Stimulated activated CD4-positive, alpha-beta T cell treated with anti-CD3 and anti-CD28 coated beads, Interleukin-1b, Interleukin-23, amount 100 ng/mL, for 1 hour (primary cell): ENCODE measurements at places on chromosomes 11 and 22.

DNA sequence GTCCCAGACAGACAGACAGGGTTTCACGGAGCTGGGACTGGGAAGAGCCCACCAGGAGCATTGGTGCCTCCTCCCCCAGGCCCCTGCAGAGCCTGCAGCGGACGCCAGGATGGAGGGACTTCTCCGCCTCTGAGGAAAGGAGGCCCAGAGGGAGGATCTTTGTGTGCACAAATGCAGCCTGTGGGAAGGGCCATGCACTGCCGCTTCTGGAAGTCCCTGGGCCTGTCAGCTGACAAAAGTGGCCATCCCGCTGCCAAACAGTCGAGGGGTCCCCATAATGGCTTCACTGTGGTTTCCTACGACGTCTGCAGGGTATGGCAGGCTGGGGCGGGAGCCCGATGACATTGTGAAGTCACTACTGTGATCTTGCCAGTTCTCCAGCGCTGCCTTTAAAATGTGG lies 73.8 kb downstream of the TP53I11 start:
- no peak for DNase-seq

DNA sequence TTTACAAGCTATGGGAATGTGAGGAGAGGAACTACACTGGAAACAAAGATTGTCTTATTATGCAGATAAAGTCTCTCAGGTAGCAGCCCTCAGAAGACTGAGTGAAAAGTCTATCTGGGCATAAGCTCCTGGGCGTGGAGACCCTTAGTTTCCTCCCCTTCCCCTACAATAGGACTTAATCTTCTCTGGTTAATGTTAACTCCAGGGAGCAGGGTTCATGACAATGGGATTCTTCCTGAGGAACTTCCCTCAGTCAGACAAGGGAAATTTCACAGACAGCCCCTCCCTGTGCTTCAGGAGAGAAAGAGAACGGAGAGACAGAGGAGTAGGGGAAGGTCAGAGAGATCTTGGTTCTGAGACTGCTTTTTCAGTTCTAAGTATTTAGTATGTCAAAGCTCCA lies 1428.6 kb downstream of the LRRC4C start:
- DNase-seq: no peak

GRCh38 chr11:33132510-33132909 lies 28.8 kb downstream of the CSTF3 start:
- no peak for DNase-seq

- DNase-seq: no peak
Measured at GRCh38 chr22:34588871-34589545, 476.9 kb upstream of the ISX start.

- no peak for DNase-seq
Measured at GRCh38 chr22:46108564-46109473, 41.5 kb upstream of the PPARA start.

GRCh38 chr11:86196085-86196696 lies 48.4 kb upstream of the EED start:
- no peak for DNase-seq

- DNase-seq: no peak
Measured at GRCh38 chr11:115927823-115928329, 423.7 kb upstream of the CADM1 start.

DNA sequence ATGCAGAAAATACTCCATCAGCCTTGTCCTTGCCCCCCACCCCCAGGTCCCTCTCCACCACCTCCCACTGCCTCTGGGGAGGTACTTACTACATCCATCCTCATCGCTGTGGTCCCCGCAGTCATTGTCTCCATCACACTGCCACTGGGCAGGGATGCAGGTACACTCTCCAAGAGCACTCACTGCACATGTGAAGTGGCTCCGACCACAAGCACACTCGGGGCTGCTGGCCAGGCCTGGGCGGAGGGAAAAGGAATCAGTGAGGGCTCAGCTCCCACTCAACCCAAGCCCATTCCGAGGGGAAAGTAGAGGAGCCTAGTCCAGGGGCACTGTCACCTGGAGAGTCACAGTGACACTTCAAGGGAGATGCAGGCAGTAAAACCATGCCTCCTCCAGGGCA lies 15.7 kb downstream of the LRP4 start:
- no peak for DNase-seq

DNA sequence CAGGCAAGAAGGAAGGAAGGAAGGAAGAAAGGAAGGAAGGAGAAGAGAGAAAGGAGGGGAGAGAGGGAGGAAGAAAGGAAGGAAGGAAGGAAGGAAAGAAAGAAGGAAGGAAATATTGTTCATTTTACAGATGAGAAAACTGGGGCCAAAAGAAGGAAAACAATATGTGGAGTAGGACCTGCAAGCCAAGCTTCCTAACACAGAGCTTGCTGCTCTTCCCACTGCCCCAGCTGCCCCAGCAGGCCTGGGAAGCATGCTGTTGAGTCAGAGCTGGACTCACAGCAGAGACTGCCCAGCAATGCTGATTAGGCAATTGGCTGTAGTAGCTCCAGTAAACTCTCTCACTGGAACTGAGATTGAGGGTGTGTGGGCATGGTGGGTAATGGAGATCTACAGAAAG lies 42.6 kb upstream of the SMCO4 start:
- no peak for DNase-seq

DNA sequence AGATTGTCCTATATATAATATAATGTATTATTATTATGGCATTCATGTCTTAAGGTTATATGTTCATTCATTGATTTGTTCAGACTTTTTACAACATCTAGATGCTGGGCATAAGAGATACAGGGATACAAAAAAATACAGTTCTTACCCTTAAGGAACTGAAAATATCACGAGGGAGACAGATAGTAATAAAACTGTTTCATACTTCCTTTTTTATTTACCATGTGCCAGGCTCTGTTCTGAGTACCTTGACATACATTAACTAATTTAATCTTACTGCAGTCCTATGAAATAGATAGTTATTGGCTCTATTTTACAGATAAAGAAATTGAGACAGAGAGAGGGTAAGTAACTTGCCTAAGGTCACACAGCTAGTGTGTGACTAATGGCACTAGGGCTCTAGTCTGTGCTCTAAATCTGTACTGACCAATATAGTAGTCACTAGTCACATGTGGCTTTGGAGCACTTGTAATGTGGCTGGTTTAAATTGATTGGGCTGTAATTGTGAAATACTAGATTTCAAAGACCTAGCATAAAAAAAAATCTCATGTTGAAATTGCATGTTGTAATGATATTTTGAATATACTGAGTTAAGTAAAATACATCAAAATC lies 21.3 kb downstream of the TRIM44 start:
- DNase-seq: no peak

DNA sequence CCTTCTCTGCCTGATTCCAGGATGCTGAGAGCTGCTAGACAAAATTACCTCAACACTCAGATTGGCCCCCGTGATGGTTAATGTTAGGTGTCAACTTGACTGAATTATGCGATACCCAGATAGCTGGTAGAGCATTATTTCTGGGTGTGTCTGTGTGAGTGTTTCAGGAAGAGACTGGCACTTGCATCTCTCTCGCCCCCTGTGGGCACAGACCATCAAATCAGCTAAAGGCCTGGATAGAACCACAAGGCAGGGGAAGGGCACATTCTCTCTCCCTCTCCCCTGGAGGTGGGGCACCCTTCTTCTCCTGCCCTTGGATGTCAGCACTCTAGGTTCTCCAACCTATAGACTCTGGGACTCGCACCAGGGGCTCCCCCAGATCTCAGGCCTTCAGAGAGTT lies 79.7 kb downstream of the KIRREL3 start:
- no peak for DNase-seq

DNA sequence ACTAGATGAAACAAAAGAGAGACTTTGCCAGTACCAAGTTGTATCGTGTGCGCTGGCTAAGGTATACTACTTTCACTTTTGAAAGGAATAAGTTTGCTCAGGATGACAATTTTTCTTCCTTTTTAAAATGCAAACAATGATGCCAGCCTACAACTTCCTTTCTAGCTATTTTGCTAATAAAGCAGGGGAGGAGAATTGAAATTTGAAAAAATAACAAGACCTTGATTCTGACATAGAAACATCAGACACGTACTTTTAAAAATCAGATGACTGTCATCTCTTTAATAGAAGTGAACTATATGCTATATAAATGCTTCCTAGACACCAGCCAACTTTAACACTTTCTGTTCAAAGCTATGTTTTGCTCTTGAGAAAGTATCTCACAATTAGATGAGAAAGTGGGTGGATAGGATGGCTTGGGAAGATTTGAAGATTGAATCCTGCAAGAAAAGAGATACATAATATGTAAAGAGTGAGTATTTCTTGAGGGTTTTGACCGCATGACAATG lies 41.7 kb upstream of the BLID start:
- no peak for DNase-seq

GRCh38 chr11:119085437-119085847 lies 761 bp downstream of the HMBS start:
- no peak for DNase-seq

DNA sequence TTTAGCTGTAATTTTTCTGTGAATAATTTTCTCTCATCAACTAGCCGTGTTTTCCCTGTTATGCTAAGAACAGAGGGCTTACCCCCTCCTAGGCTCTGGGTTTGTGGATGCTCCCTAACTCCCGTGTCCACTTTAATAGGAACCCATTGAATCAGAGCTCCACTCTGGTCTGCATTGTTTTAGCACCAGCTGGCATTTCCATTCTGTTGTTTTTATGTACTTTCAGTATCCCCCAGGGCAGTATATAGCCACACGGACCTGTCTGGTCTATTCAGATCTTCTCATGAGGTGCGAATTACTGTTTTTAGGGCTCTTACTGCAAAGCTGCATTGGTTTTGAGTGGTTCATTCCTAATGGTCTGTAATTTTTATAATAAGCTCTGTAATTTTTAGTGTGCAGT lies 16.0 kb downstream of the POLD3 start:
- no peak for DNase-seq

GRCh38 chr11:27290261-27291050 lies 72.6 kb downstream of the CCDC34 start:
- no peak for DNase-seq

- DNase-seq: no peak
Measured at GRCh38 chr11:65452806-65453490, 30.4 kb downstream of the NEAT1 start.

DNA sequence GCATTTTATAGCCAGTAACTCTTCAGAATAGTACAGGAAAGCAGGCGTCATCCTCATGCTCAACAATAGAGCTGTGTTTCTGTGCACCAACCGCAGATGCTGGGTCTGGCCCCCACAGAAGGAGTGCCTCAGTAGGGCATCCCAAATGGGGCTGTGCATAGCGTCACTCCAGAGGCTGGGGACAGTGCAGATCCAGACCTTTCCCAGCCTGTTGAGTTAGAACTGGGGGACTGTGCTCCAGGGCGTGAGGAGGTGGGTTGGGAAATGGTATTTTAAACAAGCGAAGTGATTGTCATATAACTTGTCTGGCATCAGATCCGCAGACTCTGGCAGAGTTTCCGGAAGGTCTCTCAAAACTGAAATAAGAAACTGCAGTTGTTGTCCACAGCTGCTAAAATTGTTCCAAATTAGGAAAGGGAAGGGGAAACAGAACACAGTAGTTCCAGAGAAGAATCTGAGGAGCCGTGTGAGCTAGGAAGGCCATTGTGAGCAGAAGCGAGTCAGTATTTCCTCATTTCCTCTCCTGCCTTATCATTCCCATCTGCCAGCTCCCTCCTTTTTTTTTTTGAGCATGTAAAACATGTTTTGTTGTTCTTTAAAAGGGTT lies 52.2 kb downstream of the JAM3 start:
- DNase-seq: no peak

DNA sequence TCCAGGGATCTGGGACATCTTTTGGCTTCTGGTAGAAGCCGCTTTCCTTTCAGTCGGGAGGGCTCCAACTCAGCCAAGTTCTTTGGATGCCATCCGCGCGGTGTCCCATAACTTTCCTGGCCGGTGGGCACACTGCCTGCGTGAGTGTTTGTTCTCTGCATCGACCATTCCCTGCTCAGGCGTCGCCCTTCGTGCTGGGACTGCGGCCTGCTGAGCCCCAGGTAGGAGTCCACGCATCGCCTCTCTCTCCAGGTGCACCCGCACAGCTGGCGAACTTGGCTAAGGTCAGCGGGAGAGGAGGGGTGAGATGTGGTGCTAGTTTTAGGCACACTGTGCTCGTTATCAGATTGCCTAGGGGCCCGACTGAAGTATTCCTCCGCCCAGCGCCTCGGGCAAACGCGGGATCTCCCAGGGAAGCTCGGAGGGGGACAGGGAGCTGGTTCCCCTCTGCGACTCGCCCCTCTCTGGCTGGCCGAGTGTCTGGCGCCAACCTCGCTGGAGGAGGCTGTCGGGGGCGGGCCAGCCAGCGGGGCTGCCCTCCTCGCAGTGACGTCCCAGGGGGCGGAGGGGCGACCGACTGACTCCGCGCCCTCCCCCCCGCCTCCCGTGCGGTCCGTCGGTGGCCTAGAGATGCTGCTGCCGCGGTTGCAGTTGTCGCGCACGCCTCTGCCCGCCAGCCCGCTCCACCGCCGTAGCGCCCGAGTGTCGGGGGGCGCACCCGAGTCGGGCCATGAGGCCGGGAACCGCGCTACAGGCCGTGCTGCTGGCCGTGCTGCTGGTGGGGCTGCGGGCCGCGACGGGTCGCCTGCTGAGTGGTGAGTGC lies at the start of gene LAYN:
TSS of gene LAYN (plus strand) at position 607 of the 823 bp plus-strand sequence. CDS start at position 731, 124 bp downstream.
- no peak for DNase-seq

GRCh38 chr11:65036931-65037330 lies 4.1 kb upstream of the SAC3D1 start:
- DNase-seq: no peak

DNA sequence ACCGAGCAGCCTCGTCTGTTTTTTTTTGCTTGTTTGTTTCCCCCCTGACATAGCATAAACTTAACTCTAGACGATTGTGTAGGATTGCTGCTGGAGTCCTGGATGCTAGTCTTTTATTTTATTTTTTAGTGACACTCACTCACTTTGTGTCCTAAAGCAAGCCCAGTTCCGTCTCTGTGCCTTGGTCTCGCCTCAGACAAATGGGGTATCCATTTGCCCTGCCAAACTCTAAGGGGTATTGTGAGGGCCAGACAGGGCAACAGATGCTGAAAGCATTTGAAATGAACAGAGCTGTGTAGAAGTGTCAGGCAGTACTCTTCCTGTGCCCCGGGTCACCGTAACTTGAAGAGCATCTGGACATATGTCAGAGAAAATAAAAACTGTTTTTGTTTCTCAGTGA lies 34.8 kb upstream of the DKK3 start:
- DNase-seq: no peak

DNA sequence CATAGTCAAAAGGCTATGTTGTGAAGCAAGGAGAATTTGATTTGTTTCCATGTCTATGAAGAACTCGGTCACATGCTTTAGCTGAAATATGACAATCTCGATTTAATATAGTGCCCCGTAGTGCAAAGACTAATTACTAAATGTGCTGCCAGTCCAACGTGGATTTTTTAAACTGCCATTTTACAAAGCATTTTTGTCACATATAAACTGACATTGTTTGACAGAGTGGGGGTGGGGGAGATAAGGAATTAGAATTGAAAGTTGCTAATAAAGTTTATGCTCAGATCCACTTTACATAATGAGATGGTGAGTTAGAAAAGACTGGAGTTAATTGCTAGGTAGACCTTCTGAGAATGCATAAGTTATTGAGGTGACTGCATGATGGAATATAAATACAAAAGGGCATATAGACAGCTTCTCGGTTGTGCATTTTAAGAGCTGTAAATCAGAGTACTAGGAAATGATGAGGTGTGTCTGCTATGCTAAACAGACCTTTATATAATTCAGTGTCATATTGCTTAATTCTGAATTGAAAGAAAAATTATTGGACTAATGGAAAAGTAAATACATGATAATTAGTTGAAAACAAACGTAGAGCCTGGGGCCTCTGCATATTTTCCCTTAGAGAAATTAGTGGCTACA lies 158.9 kb upstream of the MTNR1B start:
- DNase-seq: no peak

GRCh38 chr11:41486424-41486823 lies 27.0 kb upstream of the LRRC4C start:
- no peak for DNase-seq
